ENCODE measurements at places on chromosomes 3 and 15.

DNA sequence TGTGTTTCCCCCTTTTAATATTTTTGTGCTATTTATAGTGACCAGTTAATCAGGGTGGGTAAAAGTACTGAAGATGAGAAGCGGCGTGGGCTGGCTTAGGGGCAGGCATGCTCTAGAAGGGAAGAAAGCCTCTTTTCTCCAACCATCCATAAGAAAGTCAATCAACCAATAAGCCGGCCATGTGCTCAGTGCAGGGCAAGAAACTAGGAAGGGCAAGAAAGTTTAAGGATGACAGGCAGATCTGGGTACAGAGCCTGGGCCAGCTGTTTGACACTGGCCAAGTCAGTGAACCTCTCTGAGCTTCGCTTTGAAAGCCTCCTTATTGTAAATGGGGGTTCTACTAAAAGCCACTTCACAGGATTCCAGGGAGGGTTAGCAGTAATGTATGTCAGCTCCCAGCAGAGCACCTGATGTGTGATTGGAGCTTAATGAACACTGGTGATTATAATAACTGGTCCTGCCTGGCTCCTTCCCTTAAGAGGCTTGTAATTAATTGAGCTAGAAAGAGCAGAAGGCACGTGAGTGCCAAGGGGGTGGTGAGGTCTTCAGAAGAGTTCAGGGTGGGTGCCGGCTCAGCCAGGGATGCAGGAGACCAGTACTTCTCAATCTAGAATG is 5.7 kb upstream of the CHRNA3 start:
- DNase-seq: peak; percentile 55

- peak; percentile 25 for DNase-seq
Observed at GRCh38 chr3:158731938-158732855, at the start of gene RARRES1. RARRES1 (minus strand) TSS chr3:158732457; CDS start chr3:158732415, 42 bp downstream.

GRCh38 chr15:71011503-71012155 is 103.6 kb upstream of the THSD4 start:
- DNase-seq: peak; percentile 11

GRCh38 chr3:9600597-9600996 is 47.0 kb upstream of the LHFPL4 start:
- no peak for DNase-seq

DNA sequence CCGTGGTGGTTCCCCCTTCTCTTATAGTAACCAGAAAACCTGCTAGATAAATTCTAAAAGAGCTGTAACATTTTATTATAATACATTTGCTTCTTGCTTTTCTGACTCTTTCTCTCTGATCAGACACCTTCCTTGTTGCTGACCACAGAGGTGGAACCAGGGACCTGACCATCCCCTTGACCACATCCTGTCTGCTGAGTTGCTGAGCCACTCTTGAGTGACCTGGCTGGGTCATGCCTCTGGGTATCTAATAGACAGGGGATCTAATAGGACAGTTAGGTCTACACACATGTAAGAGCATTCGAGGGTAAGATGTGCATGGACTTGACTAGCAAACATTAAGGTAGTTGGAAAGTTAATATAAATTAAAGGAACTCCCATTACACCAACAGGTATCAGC is 22.8 kb upstream of the TRIM59 start:
- no peak for DNase-seq

- DNase-seq: no peak
Observed at GRCh38 chr15:84947947-84948830, 33.5 kb upstream of the PDE8A start.

- no peak for DNase-seq
Observed at GRCh38 chr3:49134471-49135265, 1.8 kb upstream of the LAMB2 start.

- DNase-seq: no peak
Observed at GRCh38 chr3:57199895-57200297, at the start of gene HESX1. HESX1 (minus strand) TSS chr3:57199978; CDS start chr3:57199918, 60 bp downstream.

DNA sequence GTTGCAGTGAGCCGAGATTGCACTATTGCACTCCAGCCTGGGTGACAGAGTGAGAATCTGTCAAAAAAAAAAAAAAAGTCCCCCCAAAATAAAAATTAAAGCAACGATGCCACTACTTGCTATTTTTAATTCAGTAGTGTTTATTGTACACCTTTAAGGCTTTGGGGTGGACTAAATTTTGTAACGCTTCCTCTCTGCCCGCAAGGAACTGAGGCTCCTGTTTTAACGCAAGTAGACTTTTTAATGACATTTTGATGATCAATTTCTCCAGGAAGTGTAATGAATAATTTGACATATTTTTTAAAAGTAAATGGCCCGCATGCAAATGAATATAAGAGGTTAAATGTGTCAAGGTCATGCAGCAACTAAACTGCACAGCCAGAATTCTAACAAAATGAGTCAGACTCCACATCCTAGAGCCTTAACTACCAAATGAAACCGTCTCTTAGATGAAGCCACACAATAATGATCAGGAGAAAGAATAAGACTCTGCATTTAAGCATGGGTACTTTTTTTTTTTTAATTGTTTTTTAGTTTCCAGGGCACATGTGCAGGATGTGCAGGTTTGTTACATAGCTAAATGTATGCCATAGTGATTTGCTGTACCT is 96.8 kb upstream of the LMOD3 start:
- DNase-seq: no peak

GRCh38 chr3:48896936-48897335 is 1.7 kb downstream of the SLC25A20 start:
- no peak for DNase-seq

DNA sequence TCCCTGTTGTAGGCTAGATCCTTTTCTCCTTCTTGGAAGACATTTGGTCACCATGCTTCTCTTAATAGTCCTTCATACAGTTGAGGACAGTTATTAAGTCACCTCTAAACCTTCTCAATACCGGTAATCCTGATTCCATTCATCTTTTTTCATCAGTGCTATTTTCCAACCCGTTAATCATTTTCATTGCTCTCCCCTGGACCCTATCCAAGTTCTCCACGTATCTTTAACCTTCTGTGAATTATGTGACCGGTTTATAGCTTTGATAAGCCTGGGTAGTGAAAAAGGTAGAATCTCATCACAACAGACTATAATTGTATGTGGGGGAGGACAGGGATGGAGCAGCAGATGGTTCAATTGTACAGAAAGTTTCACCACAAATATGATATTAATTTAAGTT is 168.5 kb downstream of the MECOM start:
- no peak for DNase-seq

DNA sequence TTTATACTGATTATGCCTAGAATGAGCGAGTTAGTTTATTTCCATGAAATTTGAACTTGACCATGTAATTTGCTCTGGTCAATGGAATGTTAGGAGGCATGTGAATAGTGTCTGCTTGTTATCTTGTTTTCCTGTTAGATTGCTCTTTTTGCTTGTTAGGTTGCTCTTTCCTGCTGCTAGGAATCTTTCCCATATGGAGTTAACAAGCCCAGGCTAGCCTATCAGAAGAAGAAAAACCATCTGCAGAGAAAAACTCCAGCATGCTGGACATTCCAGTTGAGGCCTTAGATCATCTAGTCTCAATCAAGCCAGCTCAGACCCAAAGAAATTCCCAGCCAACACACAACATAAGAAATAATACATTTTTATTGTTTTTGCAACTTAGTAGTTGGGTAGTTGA is 470.2 kb upstream of the AGTR1 start:
- no peak for DNase-seq

- no peak for DNase-seq
Observed at GRCh38 chr3:39903253-39903652, 93.8 kb downstream of the MYRIP start.

GRCh38 chr15:82128401-82129148 is 82.8 kb upstream of the MEX3B start:
- no peak for DNase-seq

GRCh38 chr3:112111785-112112402 is 21.2 kb downstream of the GCSAM start:
- DNase-seq: peak; percentile 63

DNA sequence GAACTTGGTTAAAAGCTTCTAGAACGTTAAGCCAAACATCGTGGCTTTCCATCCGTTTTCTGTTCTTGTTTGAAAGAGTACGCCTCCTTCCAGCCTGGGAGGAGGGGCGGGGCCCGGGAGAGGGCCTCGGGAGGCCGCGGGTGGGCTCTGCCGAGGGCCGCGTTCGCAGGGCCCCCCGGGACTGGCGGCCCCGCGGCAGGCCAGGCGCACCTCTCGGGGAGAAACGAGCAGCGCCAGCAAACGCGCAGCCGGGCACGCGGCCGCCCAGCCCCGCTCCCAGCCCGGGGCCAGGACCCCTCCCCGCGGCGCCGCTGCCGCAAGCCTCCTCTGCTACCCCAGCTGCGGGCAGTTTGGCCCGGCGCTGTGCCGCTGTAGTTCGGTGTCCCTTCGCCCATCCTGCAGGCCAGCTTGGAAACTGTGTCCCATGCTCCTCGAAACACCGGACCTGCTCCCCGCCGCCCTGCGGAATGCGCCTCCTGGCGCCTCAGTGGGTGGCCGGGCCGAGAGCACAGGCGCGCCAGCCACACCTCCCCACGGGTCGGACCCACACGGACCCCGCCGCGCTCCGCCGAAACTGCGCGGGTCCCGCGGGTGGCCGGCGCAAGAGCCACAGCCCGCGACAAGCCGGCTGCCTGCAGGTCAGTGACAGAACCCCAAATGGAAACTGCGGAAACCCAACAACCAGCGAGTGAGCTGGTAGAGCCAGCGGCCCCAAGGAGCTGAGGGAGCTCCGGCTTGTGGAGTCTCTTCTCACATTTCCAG is 2.3 kb downstream of the OCA2 start:
- DNase-seq: no peak

GRCh38 chr15:23616536-23616935 is 31.1 kb downstream of the MAGEL2 start:
- no peak for DNase-seq

- no peak for DNase-seq
Observed at GRCh38 chr3:69092030-69092516, 7.3 kb downstream of the ARL6IP5 start.

- DNase-seq: no peak
Observed at GRCh38 chr3:62727536-62727935, 147.7 kb downstream of the CADPS start.

GRCh38 chr15:78149805-78150751 is 916 bp downstream of the IDH3A start:
- peak; percentile 22 for DNase-seq

- peak; percentile 94 for DNase-seq
Observed at GRCh38 chr3:72597756-72598195, 250.5 kb downstream of the SHQ1 start.

DNA sequence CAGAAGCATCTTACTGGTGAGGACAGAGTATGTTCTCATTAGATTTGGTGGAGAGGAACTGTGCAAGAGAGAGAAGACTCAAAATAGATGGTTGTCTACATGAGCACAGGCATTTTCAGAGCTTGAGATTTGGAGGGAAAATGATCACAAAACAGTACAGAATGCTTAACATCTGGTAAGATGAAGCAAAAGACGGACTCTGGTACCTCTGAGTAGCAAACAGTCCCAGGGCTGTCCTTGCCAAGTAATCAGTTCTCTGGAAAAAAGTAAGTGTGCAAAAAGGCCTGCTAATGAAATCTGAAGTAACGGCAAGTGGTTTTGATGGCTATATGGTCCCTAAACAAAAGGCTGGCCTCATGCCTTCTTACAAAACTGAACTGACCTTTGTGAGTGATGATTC is 414.2 kb downstream of the CNTN4 start:
- DNase-seq: no peak

DNA sequence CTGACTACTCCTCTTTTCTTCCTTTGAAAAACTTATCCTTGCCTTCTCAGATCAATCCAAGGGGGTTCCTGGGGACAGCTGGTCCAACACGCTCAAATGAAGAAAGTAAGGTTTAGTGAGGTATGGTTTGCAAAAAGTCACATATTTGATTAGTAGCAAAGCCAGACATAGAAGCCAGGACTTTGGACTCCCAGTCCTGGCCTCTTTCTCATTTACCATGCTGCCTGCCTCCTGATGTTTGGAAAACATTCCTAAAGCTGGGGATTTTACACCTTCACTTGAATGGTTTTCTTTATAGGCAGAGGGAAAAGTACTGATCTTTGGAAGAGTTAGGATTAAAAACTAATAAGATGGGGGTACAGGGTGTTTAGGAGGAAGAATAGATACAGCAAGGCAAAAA is 14.6 kb downstream of the POPDC2 start:
- no peak for DNase-seq

DNA sequence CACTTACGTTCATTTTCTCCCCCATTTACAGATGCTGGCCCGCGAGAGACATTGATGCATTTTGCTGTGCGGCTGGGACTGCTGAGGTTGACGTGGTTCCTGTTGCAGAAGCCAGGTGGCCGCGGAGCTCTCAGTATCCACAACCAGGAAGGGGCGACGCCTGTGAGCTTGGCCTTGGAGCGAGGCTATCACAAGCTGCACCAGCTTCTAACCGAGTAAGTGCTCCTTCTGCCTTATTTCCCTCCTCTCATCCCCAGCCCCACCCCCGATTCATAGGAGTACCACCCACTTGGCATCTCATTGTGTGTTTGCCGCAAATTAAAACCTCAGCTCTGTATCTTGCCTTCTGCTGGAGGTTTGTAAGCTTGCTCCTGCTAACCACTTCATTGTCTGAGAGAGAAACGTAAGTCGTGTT is 163.3 kb downstream of the AKAP13 start:
- DNase-seq: peak; percentile 31

DNA sequence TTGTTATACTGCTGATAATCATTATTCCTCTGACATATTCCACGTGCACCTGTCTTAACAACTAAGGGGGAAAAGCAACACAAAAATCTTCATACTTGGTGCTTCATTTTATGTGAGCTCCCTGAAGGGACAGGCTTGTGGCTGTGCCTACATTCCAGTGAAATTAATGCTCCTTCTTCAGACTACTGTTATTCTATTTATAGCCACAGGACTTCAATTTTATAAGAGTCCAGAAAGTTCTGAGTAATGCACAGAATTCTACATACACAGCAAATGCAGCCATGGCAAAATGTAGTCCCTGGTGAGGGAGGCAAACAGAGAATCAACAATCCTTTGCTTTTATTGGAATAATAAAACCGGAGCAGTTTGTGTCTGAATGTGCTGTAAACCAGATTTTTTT is 417.1 kb downstream of the RBMS3 start:
- DNase-seq: no peak

DNA sequence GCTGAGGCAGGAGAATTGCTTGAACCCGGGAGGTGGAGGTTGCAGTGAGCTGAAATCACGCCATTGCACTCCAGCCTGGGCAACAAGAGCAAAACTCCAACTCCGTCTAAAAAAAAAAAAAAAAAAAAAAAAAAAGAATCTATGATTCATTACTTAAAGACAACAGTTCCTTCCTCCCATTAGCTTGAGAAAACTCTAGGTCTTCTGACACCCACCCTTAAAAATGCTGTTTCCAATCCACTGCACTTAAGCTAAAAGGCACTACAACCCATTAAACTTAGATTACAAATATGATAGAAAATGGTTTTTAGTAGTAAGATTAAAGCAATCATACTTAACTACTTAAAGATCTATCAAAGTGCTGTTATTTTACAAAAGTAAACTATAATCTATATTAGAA is 40.0 kb upstream of the BHLHE40 start:
- no peak for DNase-seq

DNA sequence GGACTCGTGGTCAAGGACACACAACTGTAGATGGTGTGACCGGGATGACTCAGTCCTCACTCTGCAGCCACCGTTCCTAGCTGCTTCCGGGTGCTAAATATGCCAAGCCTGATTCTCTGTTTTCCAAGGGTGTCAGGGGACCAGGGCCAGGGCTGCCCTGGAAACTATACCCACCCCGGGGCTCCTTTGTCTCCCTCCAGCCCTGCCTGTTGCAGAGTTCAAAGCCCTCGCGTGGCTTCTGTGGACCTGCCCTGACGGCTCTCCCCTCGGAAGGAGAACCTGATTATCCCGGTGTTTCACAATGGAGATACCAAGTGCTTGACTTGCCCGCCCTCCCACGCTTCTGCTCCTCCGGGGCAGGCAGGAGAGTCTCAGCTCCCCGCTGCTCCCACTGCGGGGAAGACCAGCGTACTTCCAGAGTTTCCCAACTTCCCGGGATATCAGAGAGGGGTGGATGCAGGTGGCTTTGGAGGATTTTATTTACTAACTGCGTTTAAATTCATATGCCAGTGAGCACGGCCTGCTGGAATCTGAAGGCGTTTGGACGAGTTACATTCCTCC is 125.0 kb downstream of the ASB7 start:
- no peak for DNase-seq

All from WERI-Rb-1 (cell line).